Pulmonary artery endothelial cell (primary cell): ENCODE measurements at places on chromosomes 6 and 20. TPM values are rescaled to one million over a fixed set of nuclear protein-coding genes. Genes with fewer than 3 reads are reported as not detected.

DNA sequence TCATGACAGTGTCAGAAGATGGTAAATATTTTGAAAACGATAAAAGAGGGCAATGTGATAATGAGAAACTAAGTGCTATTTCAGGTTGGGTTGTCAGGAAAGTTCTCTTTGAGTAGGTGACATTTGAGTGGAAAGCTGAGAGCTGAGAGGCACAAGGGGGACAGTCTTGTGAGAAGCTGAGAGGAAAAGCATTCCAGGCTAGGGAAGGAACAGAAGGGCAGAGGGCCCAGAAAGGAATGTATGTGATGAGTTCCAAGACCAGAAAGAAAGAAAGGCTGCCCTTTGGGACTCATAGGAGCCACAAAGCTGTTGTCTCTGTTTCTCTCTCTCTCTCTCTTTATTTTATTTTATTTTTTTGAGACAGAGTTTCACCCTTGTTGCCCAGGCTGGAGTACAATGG lies 7.6 kb upstream of the RNF182 start:
- DNase-seq: no peak

DNA sequence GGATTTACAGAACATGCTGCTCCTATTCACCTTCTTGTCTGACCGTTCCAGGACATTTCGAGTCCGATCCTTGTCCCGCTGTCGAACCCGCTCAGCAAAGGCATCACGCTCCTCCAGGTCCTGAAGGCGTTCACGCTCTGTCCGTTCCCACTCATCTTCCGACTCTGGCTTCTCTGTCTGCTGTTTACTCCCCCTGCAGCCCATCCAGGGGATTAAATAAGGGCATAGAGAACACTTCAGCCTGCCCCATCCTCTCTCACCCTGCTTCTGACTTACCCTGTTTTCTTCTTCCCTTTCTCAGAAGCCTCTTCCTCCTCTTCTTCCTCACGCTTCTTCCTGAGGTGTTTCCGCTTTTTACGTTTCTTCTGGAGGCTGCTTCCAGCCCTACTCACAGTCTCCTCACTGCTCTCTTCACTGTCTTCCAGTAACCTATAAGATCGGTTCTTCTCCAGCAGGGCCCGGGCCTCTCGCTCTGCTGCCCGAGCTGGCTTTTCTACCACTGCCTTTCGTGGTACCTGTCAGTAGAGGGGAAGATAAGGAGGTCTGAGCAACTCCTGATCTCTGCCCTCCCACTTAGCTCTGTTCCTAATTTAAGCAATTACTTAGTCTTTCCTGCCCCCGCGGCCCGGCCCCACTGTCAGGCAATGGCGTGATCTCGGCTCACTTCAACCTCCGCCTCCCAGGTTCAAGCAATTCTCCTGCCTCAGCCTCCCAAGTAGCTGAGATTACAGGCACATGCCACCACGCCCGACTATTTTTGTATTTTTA lies 1.9 kb downstream of the DHX16 start:
- DNase-seq: no peak

Gene TREM1
- total RNA-seq: not detected in 2 replicates

Gene XKR7
- not detected in 2 replicates for total RNA-seq

Gene CENPB
- total RNA-seq: 99.0 and 118 TPM in 2 replicates
